Stomach (tissue), 19 donors: ENCODE measurements at places on chromosomes 11 and 22. TPM values are rescaled to one million over a fixed set of nuclear protein-coding genes. Genes with fewer than 3 reads are reported as not detected.

DNA sequence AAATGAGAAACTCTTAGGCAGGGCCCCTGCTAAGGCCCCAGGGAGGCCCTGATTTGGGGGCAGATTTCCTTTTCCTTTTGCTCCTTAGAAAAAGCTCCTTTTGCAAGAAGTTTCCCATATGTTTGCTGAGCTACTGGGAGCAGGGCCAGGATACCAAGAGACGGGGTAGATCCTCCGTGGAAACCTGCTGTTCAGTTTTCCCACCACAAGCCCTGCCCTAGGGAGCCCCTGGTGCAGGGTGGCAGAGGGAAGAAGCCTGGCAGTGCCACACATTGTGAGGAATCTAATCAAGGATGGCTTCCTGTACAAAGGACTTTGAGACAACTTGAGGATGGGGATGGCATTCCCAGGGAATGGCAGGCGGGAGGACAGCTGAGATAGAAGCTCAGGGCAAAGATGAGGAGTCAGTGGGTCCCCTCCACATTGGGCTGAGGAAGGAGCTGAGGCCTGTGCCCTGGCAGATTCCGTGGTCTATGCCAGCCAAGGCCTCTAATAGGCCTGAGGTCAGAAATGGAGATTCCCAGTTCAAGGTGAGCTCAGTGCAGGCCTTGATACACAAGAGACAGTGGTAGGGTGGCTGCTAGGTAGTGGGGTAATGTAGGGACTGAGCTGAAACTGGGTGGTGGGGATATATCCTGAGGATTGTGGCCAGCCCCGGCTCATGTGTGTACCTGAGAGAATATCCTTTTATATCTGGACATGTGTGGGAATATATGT is 15.0 kb downstream of the TUB start:
- DNase-seq, result peak; percentile 16

DNA sequence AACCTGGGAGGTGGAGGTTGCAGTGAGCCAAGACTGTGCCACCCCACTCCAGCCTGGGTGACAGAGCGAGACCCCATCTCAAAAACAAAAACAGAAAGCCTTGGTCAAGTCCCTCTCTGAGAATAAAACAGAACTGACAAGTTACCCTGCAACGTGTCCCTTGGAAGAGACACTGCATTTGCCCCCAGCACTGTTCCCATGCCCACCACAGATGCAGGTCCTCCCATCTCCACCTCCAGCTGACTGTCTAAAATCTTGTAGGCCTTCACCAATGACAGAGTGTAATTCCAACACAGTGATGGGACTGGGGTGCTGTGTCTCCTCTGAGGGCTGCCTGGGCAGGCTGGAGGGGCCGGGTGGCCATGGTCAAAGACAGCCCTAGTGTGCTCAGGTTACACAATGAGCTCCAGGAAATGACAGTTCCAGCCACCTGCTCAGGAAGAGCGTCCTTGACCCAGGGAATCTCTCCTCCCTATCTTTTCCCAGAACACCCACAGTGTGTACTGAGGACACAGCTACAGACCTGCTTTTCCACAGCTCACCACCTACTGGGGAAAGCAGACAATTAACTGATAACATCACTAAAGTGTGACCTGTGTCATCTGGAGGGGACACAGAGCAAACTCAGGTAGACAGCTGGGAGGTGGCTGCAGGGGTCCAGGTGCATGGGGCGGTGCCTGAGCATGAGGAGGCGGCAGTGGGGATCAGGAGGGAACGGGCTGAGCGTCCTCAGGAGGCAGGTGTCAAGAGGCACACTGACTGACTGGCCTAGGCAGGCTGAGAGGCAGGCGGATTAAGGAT is 56.4 kb downstream of the ARFGAP3 start:
- DNase-seq, result no peak

DNA sequence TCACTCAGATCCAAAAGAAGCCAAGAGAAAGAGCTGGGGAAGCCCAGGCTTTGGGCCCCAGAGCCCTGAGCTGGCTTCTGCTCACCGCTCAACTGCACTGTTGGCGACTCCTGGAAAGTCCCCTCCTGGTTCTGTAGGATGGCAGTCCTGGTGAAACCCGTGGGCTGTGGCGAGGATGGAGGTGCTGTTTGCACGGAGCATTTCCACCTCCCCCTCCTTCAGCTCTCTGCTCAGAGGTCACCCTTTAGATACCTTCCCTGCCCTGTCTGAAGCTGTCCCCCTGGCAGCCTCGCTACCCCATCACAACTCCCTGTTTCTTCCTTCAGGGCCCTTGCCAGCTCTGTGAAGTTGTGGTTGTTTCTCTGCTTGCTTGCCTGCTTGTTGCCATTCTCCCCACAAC is 97.8 kb downstream of the MYO18B start:
- DNase-seq, result no peak

DNA sequence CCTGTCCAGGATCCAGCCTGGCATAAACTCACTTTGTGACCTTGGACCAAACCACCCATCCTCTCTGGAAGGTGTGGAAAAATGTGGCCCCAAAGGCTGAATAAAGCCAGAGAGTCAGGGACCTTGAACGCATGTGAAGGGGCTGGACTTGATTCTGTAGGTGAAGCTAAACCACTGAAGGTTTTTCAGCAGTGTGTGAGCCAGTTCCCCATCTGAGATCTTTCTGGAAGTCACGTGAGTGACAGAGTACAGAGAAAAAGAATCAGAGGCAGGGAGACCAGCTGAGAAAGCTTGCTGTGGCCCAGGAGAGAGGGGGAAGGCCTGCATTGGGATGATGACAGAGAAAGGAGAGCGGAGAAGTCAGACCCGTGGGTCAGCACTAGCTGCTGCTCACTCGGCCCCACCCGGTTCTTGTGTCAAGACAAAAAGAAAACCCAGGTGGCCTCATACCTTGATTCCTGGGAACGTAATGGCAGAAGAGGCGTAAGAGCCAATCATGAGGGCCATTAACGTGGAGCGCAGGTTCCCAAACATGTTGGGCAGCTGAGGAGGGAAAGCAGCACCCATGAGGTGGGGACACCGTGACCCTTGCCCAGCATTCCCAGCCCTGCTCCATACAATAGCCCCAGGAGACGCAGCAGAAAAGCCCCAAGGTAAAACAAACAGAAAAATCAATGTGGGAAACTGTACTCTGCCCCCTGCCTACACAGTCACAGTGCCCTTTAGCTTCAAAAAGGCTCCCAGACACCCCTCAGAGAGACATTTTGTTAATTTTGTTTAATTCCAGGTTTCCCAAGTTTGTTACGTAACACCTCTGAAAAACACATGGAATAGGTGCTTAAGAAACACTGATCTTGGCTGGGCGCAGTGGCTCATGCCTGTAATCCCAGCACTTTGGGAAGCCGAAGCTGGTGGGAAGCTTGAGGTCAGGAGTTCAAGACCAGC is 17.9 kb downstream of the SLC43A1 start:
- DNase-seq, result no peak

DNA sequence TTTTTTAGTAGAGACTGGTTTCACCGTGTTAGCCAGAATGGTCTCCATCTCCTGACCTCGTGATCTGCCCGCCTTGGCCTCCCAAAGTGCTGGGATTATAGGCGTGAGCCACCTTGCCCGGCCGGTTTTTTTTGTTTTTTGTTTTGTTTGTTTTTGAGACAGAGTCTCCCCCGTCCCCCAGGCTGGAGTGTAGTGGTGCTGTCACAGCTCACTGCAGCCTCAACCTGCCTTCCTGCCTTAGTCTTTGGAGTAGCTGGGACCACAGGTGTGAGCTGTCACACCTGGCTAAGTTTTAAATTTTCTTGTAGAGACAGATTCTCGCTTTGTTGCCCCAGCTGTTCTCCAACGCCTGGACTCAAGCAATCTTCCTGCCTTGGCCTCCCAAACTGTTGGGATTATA is 3.2 kb downstream of the PPIL2 start:
- DNase-seq, result no peak

DNA sequence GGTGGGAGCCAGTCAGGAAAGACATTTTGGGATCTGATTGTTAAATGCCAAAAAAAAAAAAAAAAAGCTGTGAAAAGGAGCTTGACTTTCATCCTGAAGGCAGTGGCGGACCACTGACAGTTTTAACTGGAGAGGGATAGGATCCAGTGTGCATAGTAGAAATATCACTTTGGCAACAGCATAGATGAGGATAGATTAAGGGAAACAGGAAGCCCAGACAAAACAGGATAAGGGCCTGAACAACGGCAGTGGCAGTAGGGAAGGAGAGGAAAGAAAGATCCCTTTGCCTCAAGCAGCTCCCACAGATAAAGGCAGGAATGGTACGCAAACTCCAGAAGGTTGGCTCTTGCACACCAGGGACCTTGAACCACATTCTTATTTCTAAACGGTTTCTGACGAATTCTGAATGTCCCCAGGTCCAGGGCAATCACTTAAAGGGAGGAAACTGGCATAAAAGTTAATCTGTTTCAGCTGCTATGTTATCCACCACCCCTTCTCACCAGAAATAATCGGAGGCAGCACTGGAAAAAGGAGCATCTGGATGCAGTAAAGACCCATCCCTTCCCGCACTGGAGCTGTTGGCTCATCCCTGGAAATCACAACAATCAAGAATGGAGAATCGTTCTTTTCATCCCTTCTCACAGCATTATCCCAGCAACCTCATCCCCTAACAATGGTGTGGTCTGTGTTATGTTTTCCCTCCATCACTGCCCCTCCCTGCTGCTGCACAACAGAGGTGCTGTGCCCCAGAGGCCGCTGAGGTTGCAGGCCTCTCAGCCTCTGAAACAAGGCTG is 99.1 kb downstream of the GAB2 start:
- DNase-seq, result no peak

GRCh38 chr22:17770180-17771077 is 3.8 kb downstream of the BID start:
- no peak for DNase-seq

- DNase-seq, result peak; percentile 31
Observed at GRCh38 chr11:83990160-83990733, 704.1 kb upstream of the CCDC90B start.

DNA sequence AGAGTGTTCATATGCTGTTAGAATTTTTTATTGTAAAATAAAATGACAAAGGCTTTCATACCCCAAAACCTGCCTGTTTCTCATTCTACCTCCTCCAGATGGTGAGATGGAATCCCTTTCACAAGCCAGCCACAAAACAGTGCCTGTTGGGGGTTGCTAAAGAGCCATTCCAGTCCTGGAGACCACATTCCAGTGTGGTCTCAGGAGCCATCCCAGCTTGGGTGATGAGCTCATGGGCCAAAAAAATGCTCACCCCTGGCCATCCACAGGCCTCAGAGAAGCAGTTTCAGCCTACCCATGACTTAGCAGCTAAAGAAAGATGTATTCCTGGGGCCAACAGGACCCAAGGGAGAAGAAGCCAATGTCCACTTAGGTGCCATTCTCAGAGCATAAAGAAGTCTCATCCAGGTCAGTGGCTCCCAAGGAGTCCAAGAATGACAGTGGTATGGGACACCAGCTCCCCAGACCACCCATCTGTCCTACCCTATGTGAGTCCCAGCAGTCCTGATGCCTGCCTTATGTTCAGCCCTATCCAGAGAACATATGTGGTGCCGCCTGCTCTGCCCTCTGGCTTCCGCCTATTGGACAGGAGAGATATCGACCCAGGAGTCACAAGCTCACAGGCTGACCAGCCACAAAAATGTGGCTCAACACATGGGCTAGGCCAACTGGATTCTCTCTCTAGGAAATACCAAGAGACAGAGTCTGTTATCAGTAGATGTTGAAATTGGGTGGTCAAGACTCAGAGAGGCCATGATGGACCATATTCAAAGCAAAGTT is 26.4 kb downstream of the C11orf91 start:
- DNase-seq, result no peak

GRCh38 chr11:32421992-32422391 is 13.3 kb downstream of the WT1 start:
- DNase-seq, result no peak

- DNase-seq, result no peak
Observed at GRCh38 chr22:50476868-50477267, 2.0 kb upstream of the SBF1 start.

DNA sequence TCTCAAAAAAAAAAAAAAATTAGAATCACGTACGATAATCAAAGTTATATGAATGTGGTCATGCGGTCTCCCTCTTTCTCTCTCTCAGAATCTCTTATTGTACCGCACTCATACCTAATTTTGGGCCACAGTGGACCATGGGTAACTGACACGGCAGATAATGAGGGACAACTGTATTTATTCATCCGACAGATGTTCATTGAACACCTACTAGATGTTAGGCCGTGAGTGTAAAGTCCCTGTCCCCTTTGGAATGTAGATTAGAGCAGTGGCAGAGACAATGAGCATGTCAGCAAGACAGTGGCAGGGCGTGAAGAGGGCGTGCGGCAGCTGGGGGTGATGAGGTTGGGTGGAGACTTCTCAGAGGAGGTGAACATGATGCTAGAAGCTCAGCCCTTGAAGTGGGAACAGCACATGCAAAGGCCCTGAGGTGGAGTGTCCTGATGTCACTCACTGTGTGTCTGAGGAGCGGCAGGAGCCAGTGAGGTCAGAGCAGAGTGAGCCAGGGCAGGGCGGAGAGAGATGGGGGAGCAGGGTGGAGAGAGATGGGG is 25.1 kb downstream of the CACNA1I start:
- DNase-seq, result no peak

- no peak for DNase-seq
Observed at GRCh38 chr22:31081963-31082605, 966 bp downstream of the SMTN start.

GRCh38 chr11:27055065-27055682 is 14.6 kb downstream of the BBOX1 start:
- no peak for DNase-seq

DNA sequence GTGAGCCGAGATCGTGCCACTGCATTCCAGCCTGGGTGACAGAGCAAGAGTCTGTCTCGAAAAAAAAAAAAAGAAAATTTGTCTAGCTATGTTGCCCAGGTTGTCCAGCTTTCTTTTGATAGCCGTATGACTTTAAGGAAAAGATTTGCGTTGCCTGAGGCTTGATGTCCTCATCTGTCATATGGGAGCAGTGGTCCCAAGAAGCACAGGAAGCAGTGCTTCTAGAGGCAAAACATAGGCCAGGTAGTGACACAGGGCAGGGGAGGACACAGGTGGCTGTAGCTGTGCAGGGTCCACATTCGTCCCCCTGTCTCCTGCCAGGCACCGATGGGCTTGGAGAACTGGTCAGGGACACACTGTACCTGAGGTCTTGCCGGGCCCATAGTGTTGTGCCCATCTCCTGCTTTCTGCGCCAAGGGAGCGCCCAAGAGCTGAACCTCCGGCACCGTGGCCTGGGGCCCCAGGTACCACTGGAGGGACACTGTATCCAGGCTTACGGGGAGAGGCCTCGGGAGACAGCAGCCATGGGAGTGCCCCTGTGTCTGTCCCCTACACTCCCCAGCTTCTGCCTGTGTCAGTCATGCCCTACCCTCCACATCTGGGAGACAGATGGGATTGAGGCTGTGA is 1.4 kb downstream of the LRRC74B start:
- DNase-seq, result no peak

GRCh38 chr22:33579448-33580093 is 340.7 kb downstream of the LARGE1 start:
- peak; percentile 77 for DNase-seq

- DNase-seq, result no peak
Observed at GRCh38 chr11:129636926-129637325, 178.7 kb upstream of the TMEM45B start.

TMA7B gene
- not detected for total RNA-seq

ARHGAP20 gene
- 33.9 TPM for total RNA-seq

DERL3 gene
- 1.5 TPM for total RNA-seq

PKP3 gene
- total RNA-seq, result 67.1 TPM

STT3A gene
- 60.1 TPM for total RNA-seq

OR8G5 gene
- total RNA-seq, result not detected

UBQLN3 gene
- total RNA-seq, result 1.1 TPM

RBMXL2 gene
- not detected for total RNA-seq

VSIG10L2 gene
- not detected for total RNA-seq

TMEM132A gene
- total RNA-seq, result 142 TPM

EFCAB6 gene
- 4.8 TPM for total RNA-seq

CREB3L1 gene
- total RNA-seq, result 42.6 TPM
